ENCODE measurements at places on chromosomes 3 and 15.

- no peak for DNase-seq
Measured at GRCh38 chr3:151604891-151605290, 128.8 kb upstream of the AADACL2 start.

DNA sequence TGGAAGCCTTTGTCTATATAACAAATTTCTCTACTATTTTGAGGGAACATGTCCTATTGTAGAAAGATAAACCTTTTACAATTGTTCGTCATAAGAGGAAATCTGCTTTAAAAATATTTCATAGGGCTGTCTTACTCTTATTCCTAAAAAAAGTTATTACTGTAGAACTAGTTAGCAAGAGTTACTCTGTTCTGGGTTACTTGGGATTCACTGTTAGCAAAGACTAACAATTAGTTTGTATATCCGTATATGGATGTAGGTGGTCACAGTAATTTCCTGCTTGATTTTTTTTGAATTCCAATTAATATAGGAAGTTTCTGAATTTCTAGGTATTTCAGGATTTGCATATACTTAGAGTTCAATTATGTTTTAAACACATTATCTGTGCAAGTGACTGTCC is 413.5 kb downstream of the RBMS3 start:
- no peak for DNase-seq

DNA sequence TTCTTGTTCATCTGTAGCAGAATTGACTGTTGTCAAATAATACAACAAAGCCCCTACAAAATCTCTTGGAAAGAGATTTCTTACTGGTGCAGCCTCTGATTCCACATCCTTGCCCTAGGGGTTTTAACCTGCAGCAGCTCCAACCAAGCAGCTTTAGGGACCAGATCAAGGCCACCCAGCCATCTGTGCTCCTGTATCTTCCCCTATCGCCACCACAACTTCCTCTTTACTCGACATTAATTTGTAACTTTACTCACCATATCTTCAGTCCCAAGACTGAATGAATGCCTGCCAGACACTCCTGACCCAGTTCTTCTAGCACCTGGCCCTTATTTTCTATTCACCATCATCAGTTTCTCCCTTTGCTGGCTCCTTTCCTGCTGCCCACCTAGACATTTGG is 156.6 kb upstream of the IL12A start:
- DNase-seq, result no peak

DNA sequence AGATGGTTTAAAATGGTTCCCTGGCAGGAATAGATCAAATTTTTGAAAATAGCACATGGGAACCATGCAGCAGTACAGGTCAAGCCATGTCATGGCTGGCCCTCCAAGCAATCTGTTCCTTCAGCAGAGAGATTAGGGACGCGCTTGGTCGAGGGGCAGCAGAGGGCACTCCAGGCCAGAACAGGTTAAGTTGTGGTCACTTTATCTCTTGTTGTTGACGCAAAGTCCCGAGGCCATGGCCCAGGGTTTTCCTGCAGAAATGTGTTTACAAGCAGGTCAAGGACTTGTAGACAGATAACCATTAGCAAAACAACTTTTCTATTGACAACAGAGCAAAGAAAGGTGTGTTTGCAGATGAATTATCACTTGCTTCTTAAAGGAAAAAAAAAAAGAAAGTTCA is 570.0 kb upstream of the NR2F2 start:
- no peak for DNase-seq

DNA sequence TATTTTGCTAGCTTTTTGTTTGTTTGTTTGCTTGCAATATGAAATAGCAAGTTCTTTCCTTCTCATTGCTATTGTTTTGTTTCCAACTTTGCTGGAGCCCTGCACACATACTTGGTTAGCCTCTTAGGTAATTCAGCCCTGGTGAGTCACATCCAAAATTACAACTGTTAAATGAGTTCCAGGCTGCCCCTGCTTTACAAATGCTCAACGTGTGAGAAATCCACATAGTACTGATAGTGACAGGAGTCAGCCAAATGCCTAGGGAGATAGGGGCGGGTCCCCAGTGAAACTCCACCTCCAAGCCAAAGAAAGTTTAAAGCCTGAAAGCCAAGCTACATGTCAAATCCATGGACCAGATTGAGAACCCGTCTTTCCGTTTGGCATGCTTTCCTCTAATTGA is 81.3 kb upstream of the RNF7 start:
- DNase-seq, result no peak

DNA sequence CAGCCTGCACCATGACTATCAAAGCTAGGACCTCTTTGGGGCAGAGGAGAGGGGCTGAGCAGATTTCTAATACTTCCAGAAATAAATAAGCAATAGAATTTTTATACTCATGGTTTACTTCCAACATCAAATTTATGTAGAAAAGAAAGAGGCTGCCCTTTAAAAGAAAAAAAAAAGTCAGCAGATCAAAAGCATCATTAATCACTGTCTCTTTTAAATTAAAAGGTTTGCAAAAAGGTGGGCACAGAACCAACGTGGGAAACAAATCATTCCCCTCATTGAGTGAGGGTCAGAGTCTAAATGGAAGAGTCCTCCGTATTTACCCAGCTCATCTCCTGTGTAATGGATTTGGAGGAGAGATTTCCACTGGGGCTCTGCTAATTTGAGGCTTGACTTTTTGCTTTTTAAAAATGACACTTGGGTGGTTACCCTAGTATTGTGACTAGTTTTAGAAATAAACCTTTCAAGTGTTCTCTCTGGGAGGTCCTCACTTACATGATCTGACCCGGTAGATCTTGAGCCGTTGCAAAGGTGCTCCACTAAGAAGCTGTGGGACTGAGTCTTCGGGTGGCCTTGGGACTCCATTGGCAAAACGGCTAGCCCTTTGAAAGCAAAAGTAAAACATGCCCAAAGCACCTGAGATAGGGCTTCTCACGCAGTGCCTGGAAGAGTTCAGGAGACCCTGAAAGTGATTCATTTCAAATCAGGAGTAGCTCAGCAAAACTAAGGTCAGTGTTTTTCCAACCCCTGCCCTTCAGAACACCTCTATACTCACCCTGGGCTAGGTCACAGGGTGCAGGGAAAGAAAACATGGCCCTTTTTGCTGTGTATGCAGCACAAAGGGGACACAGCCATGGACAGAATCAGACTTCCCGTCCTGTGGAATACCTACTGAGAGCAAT is 320.9 kb downstream of the FOXP1 start:
- no peak for DNase-seq

DNA sequence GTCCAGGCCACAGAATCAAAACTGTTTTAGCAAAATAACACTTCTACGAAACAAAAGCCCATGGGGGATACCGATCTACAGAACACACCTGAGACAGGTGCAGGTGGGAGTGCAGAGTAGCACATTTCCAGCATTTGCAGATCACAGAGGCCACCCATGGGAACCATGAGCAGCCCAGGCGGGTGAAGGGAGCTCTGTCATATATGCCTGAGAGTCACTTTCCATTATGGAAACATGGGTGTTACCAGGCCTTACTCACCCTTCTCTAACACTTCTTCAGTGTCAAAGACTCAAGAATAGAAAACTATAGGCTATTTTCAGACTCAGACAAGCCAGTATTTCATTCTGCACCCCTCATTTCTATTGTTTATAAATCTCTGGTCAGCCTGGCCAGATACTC is 3.5 kb downstream of the PLA1A start:
- DNase-seq, result no peak

DNA sequence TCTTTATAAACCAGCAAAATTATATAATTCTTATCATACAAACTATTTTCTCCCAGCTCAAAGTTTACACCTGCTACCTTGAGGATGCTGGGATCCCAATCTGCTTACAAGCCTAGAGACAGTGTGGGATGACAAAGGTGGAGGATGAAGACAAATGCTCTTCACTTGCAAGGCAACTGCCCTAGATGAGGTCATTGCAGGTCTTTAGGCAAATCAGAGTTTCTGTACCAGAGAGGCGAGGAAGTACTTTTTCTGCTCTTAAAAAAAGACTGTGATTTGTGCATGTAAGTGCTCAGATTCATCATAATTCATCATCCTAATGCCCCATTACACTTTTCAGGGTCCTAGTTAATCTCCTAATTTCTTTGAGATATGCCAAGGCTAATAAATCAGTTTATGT is 376.1 kb downstream of the ZPLD1 start:
- no peak for DNase-seq

DNA sequence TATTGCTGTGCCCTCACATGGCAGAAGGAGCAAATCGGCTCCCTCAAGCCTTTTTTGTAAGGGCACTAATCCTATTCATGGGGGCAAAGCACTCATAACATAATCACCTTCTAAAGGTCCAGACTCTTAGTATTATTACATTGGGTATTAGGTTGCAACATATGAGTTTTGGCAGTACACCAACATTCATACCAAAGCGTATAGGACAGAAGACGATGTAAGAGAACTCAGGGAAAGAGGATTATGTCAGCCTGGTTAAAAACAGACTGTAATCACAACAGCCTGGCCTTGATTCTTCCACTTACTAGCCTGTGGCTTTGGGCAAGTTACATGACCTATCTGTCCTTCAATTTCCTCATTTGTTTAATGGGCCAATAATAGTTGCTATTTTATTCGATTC is 828.5 kb upstream of the NECTIN3 start:
- no peak for DNase-seq

GRCh38 chr3:125386811-125387210 is 11.7 kb upstream of the ZNF148 start:
- DNase-seq, result no peak

GRCh38 chr15:23472678-23473077 is 25.6 kb upstream of the GOLGA6L2 start:
- no peak for DNase-seq

GRCh38 chr3:19221081-19221480 is 72.8 kb downstream of the KCNH8 start:
- no peak for DNase-seq

GRCh38 chr15:35545316-35545823 is 595 bp downstream of the DPH6 start:
- peak; percentile 1 for DNase-seq

- no peak for DNase-seq
Measured at GRCh38 chr3:100753846-100754245, 44.6 kb downstream of the TFG start.

DNA sequence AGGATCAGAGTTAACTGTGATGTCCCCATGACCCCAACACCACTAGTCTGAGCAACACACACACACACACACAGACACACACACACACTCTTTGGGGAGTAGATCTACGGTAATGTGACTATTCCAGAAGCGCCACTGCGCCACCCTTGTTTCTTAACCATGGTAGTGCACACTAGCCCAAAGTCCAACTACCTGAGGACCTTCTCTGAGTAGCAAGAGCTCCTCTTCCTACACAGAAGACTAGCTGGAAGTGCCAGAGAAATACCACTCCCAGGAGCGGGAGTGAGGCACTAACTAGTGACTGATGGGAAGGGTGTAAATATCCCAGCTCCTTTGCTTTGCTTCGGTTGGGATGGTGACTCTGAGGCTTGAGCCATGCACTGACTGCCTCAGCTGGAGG is 96.0 kb upstream of the EIF1B start:
- no peak for DNase-seq

DNA sequence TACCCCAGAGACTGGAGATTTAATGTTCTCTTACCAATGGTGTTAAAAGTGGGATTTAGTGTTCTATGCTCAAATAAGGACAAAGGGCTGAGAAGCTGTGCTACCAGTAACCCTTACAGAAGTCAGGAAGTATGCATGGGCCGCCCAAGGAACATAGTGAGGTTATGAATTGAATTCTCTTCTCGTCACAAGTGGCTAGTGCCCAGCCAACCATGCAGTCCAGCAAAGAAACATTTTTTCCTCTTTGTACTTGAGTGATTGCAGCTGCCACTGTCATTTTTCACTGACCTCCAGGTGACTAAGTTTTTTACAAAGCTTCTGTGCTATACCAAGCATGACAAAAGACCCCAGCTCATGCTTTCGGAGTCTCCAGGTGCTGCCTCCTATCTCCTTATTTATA is 110.6 kb upstream of the DCBLD2 start:
- no peak for DNase-seq

DNA sequence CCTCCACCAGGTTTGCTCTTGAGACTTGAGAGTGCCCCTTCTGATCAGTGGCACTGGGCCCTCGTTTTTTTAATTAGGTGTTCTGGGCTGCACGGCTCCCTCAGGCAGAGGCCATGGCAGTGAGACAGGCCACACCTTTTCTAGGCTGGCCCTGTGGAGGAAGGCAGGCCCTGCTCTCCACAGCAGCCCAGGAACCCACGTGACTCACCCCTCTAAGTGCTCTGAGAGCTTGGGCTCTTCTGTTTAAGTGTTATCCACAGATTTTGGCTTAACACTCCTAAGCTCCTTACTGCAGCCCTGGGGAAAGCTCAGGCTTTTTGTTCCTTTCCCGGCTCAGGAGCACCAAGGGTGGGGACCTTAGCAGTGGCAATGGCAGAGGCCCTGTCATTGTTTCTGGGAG is 463.2 kb upstream of the GBE1 start:
- DNase-seq, result no peak

GRCh38 chr3:58161435-58162398 is 49.1 kb downstream of the DNASE1L3 start:
- no peak for DNase-seq

- no peak for DNase-seq
Measured at GRCh38 chr15:98551936-98552562, 96.3 kb upstream of the IGF1R start.

DNA sequence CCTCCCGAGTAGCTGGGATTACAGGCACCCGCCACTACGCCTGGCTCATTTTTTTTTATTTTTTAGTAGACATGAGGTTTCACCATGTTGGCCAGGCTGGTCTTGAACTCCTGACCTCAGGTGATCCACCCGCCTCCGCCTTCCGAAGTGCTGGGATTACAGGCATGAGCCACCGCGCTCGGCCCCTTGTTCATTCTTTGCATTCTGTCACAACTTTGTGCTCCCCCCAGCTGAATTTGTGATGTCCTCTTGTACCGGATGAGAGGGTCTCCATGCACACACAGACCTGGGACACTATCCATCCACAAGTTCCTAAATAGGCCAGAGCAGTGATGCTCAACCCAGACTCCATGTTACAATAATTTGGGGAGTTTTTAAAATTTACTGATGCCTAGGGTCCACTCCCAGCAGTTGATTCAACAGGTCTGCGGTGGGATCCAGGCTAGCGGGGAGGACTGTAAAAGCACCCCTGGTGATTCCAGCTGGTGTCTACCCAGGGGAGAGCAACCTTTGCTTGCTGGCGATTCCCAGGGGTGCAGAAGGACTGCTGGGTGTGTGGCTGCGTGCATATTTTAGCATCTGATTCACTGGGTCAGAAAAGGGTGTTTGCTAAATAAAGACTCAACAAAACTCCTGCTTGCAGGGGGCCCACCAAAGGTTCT is 1.0 kb downstream of the RASSF1 start:
- DNase-seq, result no peak

- DNase-seq, result no peak
Measured at GRCh38 chr3:113533534-113533892, 1.2 kb downstream of the SIDT1 start.

DNA sequence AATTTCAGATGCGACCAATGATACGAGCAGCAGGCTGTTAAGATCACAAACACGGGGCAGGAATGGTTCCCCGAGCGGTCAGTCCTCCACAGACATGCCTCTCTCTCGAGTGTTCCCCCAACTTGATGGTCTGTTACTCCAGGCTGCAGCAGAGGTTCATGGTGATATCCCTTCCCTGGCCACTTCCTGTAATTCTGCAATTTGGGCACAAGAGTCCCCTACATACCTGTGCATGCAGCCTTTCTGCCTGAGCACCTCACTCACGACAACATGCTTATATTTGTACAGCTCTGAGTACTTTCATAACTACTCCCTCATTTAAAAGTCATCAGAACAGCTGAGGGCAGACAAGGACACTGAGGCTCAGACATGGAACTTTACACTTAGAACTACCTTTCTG is 408.1 kb upstream of the NR2F2 start:
- DNase-seq, result no peak
